ENCODE measurements at places on chromosomes 7 and 10.

GRCh38 chr10:20644421-20644820 is 252.7 kb downstream of the NEBL start:
- no peak for DNase-seq

- DNase-seq, result no peak
These were observed 166.3 kb upstream of the AHR start for GRCh38 chr7:17131983-17132655.

DNA sequence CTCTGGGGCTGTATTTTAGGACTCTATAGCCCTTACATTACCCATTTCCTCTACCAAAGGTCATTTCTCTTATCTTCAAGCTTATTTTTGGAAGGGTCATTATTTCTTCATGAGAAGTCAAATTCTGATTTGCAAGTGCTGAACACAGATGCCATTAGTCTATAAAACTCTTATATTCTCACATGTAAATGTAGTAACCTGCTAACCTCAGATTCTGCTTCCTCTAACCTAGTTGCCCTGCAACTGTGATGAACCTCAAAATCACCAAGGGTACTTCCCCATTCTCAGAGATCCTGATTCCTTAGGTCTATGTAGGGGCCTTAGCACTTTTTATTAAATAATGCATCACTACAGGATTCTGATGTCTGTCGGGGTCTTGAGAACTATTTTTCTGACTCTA is 6.3 kb downstream of the FAS start:
- DNase-seq, result no peak

- DNase-seq, result no peak
These were observed 302.2 kb upstream of the ZMIZ1 start for GRCh38 chr10:78766603-78767002.

- no peak for DNase-seq
These were observed 4.6 kb upstream of the C10orf95 start for GRCh38 chr10:102455893-102456471.

GRCh38 chr10:121910673-121911420 is 17.0 kb downstream of the ATE1 start:
- DNase-seq, result no peak

DNA sequence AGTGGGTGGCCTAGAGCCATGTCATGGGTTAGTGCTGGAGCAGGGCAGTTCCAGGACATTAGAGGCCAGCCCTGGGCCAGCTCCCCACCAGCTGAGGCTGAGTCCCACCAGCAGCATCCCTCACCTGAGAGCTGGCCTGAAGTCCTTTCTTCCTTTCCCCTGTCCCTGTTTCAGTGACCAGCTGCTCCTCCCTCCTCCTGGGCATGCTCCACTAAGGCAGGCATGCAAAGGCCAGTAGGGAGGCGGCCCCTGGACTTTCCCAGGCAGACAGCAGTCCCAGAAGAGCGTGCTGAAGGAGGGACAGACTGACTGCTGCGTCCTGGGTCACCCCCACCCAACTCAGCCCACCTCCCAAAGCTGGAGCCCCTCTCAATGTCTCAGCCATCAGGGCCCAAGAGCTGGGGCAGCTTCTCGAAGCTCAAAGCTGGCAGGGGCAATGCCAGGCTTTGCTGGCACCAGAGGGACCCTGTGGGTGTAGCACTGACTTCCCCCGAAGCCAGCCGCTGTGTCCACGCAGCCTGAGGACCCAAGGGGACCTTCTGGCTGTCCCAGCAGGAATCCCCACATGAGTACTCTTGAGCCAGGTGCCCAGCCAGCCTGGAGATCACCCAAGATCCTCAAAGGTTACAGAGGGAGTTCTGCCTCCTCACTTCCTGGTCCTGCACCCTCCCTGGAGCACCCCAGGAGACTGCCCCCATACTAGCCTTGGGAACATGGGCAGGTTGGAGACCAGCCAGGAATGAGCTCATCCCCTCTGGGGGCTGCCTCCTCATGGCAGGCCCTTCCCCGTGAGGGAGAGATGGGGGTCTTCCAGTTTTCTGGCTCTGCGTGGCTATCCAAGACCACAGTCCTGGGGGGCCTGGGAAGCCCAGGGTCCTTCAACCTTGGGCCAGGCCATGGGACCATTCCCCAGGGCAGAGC is 35.2 kb upstream of the RET start:
- DNase-seq, result no peak

- peak; percentile 54 for DNase-seq
These were observed 51.3 kb upstream of the FRMD4A start for GRCh38 chr10:14382022-14382421.

DNA sequence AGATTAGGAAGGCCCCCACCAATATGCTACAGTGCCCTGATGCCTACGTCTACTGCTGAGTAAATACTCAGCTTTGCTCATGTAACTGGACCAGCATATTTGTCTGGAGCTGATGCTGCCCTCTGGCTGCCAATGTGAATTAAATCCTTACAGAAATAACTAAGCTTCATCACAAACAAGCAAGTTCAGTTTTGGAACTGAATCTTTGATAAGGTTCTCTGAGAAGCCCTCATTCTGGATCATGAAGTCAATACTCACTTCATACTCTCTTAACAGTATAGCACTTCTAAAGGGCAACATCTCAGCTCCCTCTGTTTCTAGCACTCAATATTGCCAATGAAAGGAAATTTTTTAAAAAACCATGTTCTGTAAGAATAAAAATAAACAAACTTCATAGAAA is 246.7 kb downstream of the ETV1 start:
- peak; percentile 29 for DNase-seq

- DNase-seq, result no peak
These were observed 1.3 kb downstream of the LSM8 start for GRCh38 chr7:118185163-118185860.

DNA sequence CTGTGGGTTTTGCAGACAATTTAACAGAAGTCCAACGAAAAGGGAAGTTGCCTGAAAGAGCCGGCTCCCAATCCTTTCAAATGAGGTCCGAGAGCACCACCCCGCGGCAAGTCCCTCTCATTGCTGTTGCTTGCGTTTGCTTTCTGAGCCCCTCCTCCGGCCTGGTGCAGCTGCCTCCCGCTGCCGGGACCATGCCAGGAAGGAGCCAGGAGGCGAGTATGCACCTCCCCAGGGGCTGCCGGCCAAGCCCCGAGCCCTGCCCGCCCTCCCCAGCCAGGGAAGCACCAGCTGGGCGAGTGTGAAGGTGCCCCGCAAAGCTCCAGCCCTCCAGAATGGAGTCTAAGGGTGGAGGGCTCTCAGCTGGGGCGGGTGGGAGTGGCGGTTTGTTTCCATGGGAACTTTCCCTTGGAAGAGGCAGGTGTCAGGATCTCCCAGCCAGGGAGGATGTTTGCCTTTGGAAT is 25.8 kb upstream of the PPP2R2D start:
- peak; percentile 35 for DNase-seq

DNA sequence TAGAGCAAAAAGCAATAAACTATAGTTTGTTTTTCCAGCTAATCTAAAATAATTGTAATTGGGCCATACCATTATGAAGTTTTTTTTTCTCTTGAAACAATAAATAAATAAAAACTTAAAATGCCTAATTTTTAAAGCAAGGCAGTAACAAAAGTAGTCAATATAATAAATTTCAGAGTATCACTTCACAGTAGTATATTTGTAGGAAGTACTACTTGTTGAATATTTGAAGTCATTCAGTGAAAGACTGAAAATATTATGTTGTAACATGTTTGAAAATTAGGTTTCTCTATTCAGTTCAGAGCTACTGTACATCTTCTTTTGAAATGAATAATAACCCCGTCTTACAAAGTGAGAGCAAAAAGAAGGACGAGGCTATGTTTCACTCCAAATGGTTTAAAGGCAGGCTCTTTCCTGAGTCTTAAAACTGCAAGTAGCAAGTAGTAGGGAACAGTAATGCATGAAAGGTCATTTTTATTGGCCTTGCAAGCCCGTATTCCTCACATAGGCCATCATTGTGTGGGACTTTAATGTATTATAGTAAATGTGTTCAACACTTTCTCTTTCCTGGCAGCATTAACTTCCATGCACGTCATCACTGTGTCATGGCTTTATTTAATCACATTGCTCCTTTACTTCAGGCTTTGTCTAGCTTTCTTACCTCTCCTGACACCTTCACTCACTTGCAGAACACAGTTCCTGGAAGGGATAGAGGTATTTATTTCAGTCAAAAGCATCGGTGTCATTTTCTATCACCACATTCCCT is 141.4 kb downstream of the VTI1A start:
- DNase-seq, result no peak

DNA sequence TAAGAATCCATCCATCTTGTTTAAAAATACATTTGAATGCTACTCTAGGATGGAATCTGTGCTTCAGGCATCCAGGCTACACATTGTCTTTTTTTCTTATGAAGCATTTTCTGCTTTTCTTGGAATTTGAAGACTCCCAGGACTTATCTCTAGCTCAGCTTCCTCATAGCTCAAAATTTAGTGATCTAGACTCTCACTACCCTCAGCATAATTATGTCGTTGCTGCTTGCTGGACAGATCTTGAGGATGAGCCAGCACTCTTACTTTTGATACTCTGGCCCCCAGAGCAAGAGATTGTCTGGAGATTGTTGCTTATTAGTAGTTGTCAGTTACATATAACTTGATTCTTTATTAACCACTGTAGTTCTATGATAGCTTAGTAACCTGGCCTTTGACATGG is 83.3 kb upstream of the FGL2 start:
- no peak for DNase-seq

DNA sequence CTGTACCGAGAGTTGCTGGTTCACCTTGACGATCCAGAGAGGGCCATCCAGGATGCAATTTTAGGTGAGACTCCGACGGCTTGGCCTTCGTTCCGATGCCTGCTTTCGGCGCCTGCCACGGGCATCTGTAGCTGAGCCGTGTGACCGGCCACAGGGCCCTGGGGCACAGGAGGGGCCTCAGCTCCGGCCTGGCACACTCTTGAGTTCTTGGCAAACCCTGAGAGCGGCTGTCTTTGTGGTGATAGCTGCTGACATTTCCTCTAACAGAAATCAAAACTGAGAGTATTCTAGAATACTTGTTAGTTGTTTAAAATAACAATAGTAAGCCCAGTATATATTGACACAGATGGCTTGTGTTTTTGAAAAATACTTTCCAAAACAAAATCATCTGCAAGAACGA is 52.2 kb upstream of the SUN1 start:
- no peak for DNase-seq

- DNase-seq, result no peak
These were observed 26.8 kb downstream of the ADD3 start for GRCh38 chr10:110034596-110034995.

Measured in smooth muscle cell of the brain vasculature (primary cell).